GM23338 (cell line): ENCODE measurements at places on chromosomes 5 and 9. TPM values are rescaled to one million over a fixed set of nuclear protein-coding genes. Genes with fewer than 3 reads are reported as not detected.

The ZBTB43 gene
- polyA plus RNA-seq: 8.8 and 9.7 TPM in 2 replicates

The KIF27 gene
- polyA plus RNA-seq: 4.7 and 8.2 TPM in 2 replicates

The UGT3A1 gene
- polyA plus RNA-seq: 1.4 and 1.6 TPM in 2 replicates

The GMCL2 gene
- polyA plus RNA-seq: not detected in 2 replicates

The CDKN2A gene
- polyA plus RNA-seq: 1.2 and 2.7 TPM in 2 replicates

The C1QTNF2 gene
- 0.61 and 0.92 TPM in 2 replicates for polyA plus RNA-seq

The IFNA13 gene
- not detected in 2 replicates for polyA plus RNA-seq

The ARRDC1 gene
- 33.5 and 36.6 TPM in 2 replicates for polyA plus RNA-seq

The LCNL1 gene
- 0.11 and 0.14 TPM in 2 replicates for polyA plus RNA-seq

The GZMA gene
- not detected in 2 replicates for polyA plus RNA-seq

The LCN1 gene
- polyA plus RNA-seq: 0.27 TPM in 1 of 2 replicates, not detected in the other

The BRD3OS gene
- 9.2 and 10.9 TPM in 2 replicates for polyA plus RNA-seq

The OMD gene
- 1.1 and 1.3 TPM in 2 replicates for polyA plus RNA-seq

The EDIL3 gene
- 43.3 and 44.0 TPM in 2 replicates for polyA plus RNA-seq

The SCGB3A2 gene
- 251 and 256 TPM in 2 replicates for polyA plus RNA-seq

The SH2D3C gene
- polyA plus RNA-seq: 4.2 and 4.4 TPM in 2 replicates

The TNFSF15 gene
- polyA plus RNA-seq: 0.03 and 0.06 TPM in 2 replicates

The SPARC gene
- 200 and 225 TPM in 2 replicates for polyA plus RNA-seq

The PCA3 gene
- polyA plus RNA-seq: 0.57 and 0.76 TPM in 2 replicates
